ENCODE measurements at places on chromosomes 5 and 9.

DNA sequence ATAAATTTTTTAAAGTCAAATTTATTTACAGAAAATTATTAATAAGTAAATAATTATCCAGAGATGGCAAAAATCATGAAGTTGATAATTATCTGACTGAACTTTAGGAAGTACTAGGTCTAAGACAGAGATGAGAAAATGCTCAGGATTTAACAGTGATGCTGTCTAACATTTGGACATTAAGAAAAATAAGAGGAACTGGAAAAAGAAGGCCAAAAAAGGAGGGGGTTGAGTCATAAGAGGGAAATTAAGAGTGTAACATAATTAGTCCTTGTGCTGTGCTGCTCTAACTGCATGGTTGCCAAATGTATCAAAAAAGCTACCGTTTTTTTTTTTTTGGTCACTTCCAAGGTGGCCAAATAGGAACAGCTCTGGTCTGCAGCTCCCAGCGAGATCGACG, 35.4 kb upstream of the TUT7 start:
- DNase-seq = no peak

- peak; percentile 39 for DNase-seq
Observed at GRCh38 chr5:176676361-176676824, 29.1 kb downstream of the TSPAN17 start.

DNA sequence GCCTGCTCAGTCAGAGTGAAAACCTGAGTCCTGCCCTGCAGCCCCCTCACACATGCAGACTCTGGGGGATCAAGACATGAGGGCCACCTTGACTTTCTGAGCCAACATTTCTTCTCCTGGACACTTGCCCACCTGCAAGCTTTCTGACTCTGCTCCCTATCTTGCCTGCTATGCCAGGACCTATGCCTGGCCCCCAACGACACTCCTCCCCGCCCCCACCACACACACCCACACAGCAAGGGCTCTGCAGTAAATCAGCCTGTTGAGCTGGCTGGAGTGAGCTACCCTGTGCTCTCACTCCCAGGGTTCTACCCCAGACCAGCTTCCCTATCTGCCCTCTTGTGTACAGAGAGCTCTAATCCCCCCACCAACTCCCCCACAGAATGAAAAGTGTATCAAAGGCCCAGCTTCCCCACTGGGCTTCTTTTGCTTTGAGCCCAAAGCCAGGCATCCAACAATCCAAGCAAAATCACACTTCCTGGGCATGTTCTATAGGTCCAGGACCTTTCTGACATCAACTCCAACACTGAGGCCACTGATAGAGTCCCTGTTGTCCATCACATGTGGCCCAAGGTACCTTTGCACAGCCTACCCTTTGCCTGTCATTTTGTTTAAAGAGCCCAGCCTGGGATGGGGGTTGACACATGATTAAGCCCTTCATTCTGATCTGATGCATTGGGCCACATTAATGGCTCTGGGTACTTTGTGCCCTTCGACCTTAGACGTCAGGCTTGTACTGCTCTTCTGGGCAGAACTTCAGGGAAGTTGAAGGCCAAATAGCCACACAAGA, 7.2 kb downstream of the PDLIM4 start:
- no peak for DNase-seq

- DNase-seq = no peak
Observed at GRCh38 chr5:96582343-96582742, 79.8 kb upstream of the CAST start.

- no peak for DNase-seq
Observed at GRCh38 chr9:101718192-101718591, 20.3 kb downstream of the GRIN3A start.

DNA sequence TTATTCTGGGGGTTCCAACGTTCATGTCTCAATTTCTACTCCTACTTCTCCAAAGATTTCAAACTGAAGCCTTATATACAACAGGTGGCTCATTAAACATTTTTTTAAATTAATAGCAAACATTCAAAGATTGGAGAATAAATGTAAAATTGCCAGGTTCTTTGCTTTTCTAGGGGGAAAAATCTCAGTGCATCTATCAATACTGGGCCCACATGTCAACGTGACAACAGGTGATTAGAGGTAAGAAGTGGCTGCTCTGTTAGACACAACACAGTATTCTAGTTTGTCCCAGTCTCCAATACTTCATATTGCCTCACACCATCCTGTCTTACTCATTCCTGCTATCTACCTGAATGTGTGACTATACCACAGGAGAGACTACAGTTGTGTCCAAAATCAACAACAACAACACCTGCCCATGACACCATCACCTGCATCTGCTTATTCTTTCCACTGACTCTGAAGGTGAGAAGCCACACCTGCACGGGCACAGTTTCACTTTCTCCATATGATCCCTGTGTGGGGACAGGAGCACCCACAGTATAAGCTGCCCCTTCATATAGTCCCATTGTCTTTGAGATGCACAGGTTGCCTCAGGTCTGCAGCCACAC, 110.2 kb downstream of the LHFPL2 start:
- DNase-seq = no peak

GRCh38 chr9:17723656-17724055, 144.8 kb downstream of the SH3GL2 start:
- DNase-seq = no peak

GRCh38 chr9:137395666-137396010, 27.3 kb downstream of the EXD3 start:
- no peak for DNase-seq

DNA sequence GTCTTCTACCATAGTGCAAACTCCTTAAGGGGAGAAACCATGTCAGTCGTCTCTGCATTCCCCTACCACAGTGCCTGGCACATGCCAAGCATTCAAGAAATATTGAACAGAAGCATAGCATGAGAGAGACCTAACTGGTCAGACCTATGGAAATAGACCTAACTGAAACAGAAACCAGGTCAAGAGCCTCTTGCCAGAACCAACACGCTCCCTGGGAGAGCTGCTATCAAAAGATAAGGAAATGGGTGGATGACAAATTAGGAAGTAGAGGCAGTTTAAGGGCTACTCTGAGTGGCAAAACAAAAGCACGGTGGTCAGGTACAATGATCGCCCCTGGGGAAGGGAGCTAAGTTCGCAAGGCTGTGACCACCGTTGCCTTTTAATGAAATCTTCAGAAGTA, 66.0 kb upstream of the SMIM15 start:
- no peak for DNase-seq

- DNase-seq = peak; percentile 10
Observed at GRCh38 chr9:105259274-105259673, 14.8 kb downstream of the SLC44A1 start.

DNA sequence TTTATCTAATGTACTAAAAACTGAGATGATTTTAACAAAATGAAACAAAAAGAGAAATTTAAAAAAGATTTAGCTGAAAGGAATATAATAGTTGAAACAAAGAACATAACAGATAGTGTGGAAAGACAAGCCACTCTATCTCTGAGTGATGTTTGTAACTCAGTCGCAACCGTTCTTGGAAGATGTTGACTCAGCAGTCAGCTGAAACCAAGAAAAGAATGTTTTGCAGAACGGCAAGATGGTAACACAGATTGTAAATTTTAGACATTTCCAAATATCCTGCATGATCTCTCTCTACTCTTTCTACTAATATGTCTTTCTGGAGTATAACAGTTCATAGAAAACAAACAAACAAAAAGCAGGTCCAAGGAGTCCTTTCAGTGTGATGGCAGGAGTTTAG, 746.1 kb upstream of the CDH6 start:
- no peak for DNase-seq

GRCh38 chr9:13608451-13608850, 329.0 kb upstream of the MPDZ start:
- DNase-seq = no peak

DNA sequence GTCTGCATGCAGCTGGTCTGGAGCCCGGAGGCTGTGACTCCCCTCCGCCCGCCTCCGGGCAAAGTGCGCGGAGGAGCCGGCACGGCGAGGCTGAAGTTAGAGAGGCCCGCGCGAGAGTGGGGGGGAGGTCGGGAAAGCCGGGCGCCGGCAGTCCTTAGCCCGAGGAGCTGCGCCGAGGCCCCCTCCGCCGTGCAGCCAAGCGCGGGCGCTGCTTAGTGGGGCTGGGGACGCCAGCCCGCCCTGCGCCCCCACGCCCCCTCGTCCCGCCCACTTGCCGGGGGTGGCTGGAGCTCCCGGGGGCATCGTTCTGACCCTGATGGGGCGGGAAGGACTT, 403 bp downstream of the NINJ1 start:
- DNase-seq = peak; percentile 60

- DNase-seq = peak; percentile 68
Observed at GRCh38 chr5:61330341-61330844, 1.7 kb upstream of the ZSWIM6 start.
